ENCODE measurements at places on chromosomes 3 and 15. TPM values are rescaled to one million over a fixed set of nuclear protein-coding genes. Genes with fewer than 3 reads are reported as not detected.

- DNase-seq: no peak
Measured at GRCh38 chr3:185831195-185831594, 6.4 kb upstream of the IGF2BP2 start.

DNA sequence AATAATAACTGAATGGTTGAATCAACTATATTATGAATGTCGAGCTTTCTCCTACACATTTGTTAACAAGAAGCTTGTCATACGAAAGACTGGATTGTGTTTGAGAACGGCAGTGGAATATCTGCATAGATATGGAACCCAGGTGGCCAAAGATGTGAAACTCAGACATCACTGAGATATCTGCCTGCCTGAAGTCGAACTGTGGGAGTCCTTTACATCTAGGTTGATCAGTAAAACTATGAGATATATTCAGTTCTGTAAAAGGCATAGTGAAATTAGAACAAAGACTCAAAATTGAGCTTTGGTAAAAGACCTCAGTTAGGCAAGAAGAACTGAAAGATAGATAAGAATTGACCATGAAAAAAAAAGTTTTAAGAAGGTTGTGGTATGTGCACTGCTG is 41.5 kb upstream of the TOP2B start:
- no peak for DNase-seq

- no peak for DNase-seq
Measured at GRCh38 chr15:56774356-56774755, 41.0 kb upstream of the ZNF280D start.

DISP2 gene
- total RNA-seq: 0.48 TPM

MUSTN1 gene
- 5.9 TPM for total RNA-seq

Data from ovary (tissue), 10 donors.